CD4-positive, alpha-beta T cell treated with Interleukin-2 at 100 ng/mL for 4 hours (primary cell): ENCODE measurements at places on chromosomes 1 and 21.

GRCh38 chr1:230754796-230755195, 7.6 kb downstream of the CAPN9 start:
- no peak for DNase-seq

GRCh38 chr1:160309185-160309557, 24.2 kb upstream of the PEX19 start:
- no peak for DNase-seq

DNA sequence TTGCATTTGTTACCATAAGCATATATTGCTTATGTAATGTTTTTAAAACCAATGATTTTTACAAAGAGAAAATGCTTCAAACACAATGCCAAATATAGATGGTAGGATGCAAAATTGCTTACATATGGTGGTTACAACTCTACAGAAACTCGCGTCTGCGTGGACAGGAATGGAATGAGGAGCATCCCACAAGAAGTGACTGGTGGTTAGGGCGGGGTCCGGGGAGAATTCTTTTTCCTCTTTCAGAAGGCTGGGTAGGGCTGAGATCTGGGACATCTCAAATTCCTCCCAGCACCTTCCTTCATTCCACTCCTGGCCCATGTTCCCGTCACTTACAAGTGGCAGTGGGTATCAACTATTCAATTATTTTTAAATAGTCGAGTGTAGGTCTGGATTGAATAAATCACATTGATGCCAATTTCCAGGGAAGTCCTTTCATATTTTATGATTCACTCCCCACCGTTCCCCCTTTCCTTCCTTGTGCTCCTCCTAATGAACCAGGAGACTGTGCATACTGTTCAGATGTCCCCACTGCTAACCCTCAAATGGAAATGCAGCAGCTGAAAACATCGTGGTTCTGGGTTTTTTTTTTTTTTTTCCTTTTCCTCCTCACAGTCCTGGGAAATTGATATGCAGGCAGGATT, 174.5 kb upstream of the POU3F1 start:
- DNase-seq, result no peak

- DNase-seq, result peak; percentile 90
These were observed at the start of gene PIGK for GRCh38 chr1:77219166-77219887. TSS of gene PIGK (minus strand) at chr1:77219430. CDS start at chr1:77219402, 28 bp downstream.

DNA sequence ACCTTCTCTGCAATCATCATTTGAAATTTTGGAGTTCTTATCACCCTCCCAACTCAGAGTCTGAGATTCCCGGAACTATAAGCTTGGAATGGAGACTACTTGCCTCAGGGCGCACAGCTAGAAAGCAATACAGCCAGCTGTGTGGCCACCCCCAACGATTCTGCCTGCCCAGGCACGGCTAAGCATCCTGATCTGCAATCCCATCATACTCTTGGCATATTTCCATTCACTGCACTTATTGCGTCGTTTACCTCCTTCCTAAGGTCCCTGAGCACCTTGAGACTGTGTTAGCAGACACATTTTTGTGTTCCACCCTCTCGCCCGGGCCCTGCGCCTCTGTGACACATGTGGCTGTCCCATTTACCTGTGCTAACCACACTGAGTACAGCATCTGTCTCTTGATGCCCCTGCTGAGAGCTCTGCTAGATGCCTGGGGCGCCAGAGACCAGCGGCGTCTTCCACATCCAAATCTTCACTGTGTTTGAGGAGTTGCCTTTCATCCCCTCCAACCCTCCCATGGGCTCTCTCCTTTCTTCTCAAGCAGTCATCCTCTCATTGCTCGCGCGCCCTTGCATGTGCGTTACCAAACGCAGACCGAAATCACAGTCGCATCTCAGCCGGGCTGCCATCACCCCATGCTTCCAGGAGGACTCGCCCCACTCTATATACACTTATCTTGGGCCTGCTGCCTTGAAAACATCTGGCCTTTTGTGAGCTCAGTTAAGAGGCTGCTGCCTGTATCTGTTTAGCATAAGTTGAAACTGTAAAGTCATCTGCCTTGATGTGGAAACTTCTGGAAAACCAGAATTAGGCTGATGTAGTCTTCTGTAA, 3.5 kb upstream of the CLDN19 start:
- DNase-seq, result no peak

GRCh38 chr21:43343992-43344886, 82.7 kb downstream of the SIK1 start:
- no peak for DNase-seq

- DNase-seq, result no peak
These were observed 2065.7 kb downstream of the MRPL39 start for GRCh38 chr21:23541571-23541970.
